Endothelial cell (in vitro differentiated cells): ENCODE measurements at places on chromosomes 4 and X.

DNA sequence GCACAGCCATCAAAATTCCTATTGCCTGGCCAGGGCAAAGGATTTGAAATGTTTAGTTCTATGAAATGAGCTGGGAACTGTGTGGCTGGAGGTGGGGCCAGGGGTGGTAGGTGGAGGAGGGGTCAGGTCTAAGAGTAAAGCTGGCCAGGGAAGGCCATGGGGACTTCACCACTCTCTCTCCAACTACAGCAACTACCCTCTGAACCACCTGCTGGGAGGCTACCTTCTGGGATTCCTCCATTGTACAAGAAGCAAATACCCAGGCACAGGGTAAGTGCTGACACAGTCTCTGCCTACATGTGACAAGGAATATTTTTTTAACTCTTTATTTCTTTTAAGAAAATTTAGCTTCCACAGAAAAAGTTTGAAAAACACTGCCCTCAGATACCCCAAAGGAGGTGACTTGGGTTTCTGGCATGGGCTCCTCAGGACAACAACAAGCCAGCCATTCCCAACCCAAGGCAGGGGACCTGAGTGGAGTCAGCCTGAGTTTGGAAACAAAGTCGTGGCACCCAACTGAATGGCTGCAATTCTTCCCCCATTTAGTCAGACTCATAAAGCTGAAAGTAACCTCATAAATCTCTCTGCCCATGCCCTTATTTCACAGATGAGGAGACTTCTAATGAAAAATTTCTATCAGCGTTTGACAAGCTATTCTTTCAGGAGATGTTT, 593.8 kb upstream of the DIPK2B start:
- no peak for DNase-seq

- no peak for DNase-seq
These were observed 34.1 kb upstream of the GAB1 start for GRCh38 chr4:143302536-143302935.

DNA sequence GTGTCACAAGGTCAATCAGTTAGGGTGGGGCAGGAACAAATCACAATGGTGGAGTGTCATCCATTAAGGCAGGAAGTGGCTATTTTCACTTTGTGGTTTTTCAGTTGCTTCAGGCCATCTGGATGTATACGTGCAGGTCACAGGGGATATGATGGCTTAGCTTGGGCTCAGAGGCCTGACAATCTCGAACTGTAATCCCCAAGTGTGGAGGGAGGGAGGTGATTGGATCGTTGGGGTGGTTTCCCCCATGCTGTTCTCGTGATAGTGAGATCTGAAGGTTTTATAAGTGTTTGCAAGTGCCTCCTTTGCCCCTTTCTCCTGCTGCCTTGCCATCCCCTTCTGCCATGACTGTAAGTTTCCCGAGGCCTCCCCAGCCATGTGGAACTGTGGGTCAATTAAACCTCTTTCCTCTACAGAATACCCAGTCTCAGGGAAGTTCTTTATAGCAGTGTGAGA, 36.7 kb upstream of the STS start:
- no peak for DNase-seq

- no peak for DNase-seq
These were observed 25.6 kb upstream of the DHRSX start for GRCh38 chrX:2526390-2526789.
